ENCODE measurements at places on chromosomes 1 and 21.

DNA sequence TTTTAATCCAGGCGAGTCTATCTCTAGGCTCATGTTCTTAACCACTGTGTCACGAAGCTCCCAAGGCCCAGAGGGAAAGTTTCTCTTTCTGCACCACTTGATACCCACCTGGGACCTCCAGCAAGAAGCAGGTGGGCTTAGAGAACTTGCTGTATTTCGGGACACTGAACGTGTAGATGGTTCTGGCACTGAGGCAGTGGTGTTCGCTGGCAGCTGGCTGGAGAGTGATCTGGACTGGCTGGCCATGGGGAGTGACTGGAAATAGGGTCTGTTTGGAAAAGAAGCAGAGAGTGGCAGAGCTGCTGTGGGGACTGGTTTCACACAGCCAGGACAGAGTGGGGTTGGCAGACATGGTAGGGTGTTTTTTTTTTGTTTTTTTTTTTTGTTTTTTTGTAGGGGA, 16.4 kb upstream of the IL22RA1 start:
- no peak for DNase-seq

DNA sequence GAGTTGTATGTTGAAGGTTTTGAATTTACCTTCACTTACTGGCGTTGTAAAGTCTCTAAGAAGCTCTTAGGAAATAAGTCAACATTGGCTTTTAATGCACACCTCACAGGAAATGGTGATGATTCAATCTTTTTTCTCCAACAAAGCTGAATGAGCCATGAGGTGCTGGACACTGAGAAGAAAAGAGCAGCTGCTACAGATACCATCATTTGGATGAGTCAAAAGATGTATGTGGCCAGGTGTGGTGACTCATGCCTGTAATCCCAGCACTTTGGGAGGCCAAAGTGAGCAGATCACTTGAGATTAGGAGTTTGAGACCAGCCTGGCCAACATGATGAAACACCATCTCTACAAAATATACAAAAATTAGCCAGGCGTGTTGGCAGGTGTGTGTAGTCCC, 3.3 kb upstream of the IL23R start:
- no peak for DNase-seq

GRCh38 chr1:171739656-171740055, 2.2 kb downstream of the VAMP4 start:
- DNase-seq, result no peak

DNA sequence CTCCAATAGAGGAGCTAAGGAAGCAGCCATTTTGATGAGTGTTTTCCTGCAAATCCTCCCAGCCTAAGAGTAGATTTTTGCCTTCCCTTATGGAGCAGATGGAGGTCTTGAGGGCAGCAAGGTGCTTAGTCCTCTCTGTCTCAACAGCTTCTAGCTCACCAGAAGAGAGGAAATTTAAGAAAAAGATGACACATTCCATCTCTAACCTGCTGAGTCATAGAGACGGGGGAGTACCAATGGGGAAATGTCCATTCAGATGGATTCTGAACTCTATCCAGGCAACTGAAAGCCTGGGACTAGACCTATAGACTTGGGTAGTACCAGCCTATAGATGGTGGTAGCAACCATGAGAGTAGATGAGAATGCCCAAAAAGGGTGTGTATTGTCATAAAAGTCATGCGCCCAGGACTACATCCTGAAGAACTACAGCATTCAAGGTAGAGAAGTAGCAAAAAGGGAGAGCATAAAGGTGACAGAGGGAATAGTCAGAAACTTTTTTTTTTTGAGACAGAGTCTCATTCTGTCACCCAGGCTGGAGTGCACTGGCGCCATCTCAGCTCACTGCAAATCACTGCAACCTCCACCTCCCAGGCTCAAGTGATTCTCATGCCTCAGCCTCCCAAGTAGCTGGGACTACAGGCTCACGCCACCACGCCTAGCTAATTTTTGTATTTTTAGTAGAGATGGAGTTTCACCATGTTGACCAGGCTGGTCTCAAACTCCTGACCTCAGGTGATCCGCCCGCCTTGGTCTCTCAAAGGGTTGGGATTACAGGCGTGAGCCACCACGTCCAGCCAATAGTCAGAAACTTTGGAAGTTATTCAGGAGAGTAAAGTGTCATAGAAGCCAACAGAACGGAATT, 10.7 kb upstream of the ELOA start:
- no peak for DNase-seq

DNA sequence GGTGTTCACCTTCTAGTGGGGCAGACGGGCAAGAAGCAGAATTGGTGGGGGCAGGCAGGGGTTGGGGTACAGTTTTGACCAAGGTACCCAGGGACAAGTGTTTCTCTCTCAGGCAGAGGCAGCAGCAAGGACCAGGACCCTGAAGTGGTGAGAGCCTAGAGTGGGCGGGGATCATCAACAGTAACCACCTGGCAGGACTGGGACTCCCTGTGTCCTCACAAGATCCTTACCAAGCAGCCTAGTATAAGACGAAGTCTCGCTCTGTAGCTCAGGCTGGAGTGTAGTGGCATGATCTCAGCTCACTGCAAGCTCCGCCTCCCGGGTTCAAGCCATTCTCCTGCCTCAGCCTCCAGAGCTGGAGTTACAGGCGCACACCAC, 3.2 kb upstream of the NADK start:
- DNase-seq, result no peak

DNA sequence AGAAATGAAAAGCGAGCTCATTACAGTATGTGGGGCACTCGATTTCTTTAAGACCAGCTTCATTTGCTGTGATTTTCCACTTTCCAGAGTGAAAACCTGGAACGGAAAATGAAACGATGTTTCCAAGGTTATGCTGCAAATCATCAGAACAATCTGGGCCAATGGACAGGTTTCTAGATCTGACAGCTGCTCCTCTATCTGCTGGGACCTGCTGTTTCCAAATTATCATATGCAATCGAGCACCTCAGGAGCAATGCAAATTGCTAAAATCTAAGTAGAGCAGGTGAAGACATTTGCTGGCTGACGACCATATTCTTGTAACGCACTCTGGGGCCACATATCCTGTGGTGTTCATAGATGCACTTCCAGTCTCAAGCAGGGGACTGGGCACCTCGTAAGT, 39.7 kb upstream of the TIAM1 start:
- no peak for DNase-seq

DNA sequence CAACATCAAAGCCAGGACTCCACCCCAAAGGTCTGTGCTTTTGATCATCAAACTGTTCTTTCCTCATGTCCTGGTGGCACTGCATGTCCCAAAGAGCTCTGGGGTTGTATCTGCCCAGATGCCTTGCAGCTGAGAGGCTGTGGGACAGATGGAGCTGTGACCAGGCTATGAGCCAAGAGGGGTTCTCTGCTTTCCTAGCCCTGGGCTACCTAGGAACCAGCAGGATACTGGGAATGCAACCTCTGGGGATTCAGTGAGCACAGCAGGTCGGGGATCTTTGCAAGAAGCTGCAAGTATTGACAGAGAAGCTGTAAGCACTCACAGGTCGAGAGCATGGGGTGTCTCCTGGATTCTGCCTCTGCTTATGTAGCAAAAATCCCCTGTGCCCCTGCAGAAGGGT, 186.6 kb downstream of the GRIK3 start:
- DNase-seq, result no peak

- no peak for DNase-seq
Observed at GRCh38 chr21:45847870-45848269, 133.7 kb upstream of the COL6A1 start.

DNA sequence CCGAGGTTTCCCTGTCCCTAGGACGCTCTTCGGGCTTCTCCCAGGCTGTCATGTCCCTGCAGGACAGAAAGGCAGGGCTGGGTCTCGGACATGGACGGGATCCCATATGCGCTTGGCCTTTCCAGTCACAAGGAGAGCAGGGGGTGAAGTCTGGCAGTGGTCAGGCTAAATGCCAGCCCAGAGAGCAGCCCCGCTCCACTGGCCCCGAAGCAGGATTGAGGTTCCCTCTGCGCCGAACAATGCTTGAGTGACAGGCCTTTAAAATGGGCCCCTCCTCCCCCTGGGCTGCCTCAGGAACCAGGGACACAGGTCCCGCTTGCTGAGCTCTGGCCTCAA, 12.7 kb downstream of the DRAXIN start:
- no peak for DNase-seq

- DNase-seq, result no peak
Observed at GRCh38 chr1:181062836-181063428, 25.6 kb upstream of the IER5 start.

DNA sequence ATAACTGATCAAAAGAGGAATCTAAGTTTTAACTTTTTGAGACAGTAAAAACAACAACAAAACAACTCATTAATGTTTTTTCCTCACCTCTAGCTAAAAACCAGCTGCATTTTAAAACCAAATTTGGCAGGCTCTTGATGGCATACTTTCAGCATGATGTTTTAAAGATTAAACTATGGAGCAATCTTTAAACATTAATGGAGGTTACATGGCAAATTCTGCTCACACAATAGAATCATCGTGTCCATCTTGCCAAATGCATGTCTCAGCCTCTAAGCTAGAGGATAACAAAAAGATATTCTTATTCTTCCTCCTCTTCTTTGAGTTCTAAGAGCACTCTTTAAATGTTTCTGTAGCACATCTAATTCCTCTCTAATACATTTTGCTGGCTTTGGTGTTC, 579.8 kb upstream of the PKN2 start:
- DNase-seq, result no peak

- no peak for DNase-seq
Observed at GRCh38 chr1:209686322-209686721, 11.1 kb downstream of the G0S2 start.

DNA sequence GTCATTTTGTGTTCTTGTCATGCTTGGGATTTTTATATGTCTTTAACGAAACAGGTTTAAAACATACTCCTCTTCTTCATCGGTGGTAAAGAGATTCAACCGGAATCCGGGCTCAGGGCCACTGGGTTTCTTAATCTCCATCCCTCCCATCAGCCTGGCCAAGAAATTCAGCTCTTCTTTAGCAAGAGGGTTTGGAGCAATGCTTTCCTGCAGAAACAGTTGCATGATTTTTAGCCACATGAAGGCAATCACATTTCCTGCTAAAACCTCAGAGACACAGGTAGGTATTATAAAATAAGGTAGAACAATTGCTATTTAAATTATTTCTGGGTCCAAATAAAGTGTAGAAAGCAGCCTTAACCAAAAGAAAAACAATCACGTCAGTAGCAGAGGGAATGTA, 22.7 kb upstream of the LSM10 start:
- no peak for DNase-seq

DNA sequence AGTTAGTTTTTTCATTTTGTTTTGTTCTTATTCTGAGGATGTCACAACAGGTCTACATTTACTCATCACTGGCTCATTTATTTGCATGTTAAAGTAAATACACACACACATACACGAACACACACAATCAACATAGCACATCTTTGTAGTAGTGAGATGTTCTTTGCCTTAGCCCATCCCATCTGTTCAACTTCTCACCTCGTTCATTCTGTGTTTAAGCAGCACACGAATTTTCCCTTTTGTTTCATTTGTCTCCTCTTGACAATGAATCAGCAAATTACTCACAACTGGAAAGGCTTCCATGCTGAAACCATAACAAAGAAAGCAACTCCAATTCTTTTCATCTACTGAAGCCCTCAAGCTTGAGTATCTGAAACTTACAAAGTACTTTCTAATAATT, 133.3 kb upstream of the CHRM3 start:
- no peak for DNase-seq

GRCh38 chr1:29502911-29503840, 266.9 kb downstream of the PTPRU start:
- DNase-seq, result no peak

DNA sequence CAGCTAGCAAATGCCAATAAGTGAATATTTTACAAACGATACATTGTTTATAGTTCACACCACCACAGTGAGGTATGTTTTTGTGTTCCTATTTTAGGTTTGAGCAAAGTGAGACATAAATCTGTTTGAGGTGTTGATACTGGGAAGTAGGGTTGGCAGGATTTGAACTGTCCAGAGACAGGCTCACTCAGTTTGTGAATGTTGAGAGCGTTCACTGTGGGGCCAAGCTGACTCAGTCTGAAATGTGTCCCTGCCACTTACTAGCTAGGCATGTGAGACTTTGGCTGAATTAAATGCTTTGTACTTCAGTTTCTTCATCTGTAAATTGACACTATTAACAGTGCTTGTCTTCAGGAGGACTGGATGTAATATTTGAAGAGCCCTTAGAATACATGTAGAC, 35.1 kb downstream of the DIRAS3 start:
- no peak for DNase-seq

DNA sequence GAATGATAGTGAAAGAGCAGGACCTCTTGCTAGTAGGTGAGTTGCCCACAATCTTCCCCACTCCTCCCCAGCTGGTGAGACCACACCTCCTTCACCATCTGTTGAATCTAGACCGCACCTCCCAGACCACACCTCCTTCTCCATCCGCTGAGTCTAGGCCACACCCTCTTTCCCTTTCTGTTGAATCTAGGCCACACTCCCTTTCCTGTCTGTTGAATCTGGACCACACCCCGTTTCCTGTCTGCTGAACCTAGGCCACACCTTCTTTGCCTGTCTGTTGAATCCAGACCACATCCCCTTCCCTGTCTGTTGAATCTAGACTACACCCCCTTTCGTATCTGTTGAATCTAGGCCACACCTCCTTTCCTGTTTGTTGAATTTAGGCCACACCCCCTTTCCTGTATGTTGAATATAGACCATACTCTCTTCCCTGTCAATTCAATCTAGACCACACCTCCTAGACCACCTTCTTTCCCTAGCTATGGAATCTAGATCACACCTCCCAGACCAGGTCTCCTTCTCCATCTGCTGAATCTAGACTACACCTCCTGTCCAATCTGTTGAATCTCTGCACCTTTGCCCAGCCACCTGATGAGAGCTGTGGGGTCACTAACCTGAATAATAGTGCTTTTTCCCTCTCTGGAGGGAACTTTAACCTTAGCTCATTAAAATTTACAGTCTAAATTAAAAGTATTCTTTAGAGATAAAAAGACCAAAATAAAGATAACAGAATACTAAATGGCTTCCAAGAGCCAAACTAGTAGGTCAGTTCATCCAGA, 116.3 kb downstream of the DAB1 start:
- peak; percentile 3 for DNase-seq

DNA sequence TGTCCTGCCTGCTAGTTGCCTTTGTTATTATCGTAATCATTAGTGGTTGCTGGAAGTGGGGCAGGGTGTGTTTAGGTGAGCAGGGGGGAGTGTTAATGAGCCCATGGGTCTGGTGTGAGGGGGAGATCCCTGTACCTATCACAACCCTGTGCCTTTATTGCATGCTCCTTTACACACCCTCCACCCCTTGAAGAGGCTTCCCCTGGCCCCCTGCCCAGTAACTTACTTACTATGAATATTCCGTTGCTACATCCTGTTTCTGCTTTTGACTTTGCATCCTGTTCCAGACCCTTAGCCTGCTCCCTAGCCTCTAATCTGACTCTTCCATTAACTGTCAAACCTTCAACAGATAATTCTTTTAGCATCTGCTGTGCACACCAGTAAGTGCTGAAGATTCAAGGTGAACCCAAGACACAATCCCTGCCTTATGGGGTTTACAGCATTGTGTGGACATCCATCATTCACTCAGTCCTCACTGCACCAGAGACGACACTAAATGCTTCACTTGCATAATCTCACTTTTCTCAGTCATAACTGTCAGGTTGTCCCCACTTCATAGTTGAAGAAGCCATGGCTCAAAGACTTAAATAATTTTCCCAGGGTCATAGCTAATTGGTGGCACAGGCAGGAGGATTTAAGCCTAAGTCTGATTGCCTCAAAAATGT, 47.9 kb downstream of the CDC7 start:
- DNase-seq, result no peak
